ENCODE measurements at places on chromosomes 5 and 9.

DNA sequence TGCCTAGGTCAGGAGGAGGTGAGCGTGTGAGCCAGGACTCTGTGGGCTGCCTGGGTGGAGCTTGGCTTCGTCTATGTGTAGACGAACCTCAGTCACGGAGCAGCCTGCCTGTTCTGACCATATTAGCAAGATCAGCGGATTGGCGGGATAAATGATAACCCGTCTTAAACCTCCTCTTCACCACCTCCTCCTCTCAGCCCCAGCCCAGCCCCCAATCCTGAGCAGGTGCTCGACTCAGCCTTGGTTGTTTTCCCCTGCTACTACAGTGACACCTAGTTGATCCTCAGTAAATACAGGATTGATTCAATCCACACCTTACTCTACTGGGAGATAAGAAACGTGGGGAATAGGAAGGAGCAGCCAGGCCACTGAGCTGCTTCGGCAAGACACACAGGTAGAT lies 286.1 kb downstream of the IRX2 start:
- no peak for DNase-seq

DNA sequence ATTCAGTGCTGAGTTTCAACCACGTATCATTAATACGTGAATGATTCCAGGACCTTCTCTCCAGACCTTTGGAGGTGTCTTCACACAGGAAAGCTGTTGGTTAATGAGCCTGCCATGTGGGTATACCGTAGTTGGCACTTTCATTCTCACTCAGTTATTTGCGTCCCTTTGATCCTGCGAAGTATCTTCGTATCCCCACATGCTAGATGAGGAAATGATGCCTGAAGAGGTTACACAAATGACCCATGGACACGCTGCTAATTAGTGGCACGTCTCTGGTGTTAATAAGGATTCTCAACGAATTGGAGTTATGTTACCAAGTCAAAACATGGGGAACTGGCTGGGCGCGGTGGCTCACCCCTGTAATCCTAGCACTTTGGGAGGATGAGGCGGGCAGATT lies 65.7 kb upstream of the GNE start:
- DNase-seq, result no peak

- DNase-seq, result no peak
Measured at GRCh38 chr5:148002451-148002850, 61.3 kb upstream of the SPINK5 start.

DNA sequence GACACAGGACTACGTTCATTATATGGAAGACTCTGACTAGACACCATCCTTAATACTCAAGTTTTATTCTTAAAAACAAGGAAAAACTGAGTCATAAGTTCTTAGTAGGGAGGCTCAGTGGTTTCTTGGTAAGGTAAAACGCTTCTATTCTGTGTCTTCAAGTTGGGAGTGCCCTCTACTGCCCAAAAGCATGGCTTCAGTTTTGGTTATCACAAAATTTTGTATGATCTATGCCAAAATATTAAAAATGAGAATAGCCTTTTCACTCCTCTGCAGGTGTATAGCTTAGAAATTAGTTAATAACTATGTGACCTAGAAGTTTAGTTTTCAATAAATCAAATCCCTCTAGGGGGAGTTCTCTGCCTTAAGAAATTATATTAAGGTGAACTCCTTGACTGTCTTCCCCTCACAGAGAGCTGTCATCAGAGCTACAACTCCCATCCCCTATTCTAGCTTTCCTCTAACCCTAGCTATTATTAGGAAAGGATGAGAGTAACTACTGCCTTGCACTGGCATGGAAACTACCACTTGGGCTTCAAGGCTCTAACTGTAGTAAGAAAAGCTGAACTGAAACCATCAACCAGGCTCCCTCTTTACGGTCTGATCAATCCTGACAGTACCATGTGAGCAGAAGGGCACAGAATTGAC lies 189.7 kb downstream of the GNAQ start:
- no peak for DNase-seq

- no peak for DNase-seq
Measured at GRCh38 chr9:120904061-120904977, 22.3 kb downstream of the TRAF1 start.

- no peak for DNase-seq
Measured at GRCh38 chr5:56100439-56101176, 105.8 kb upstream of the IL6ST start.

DNA sequence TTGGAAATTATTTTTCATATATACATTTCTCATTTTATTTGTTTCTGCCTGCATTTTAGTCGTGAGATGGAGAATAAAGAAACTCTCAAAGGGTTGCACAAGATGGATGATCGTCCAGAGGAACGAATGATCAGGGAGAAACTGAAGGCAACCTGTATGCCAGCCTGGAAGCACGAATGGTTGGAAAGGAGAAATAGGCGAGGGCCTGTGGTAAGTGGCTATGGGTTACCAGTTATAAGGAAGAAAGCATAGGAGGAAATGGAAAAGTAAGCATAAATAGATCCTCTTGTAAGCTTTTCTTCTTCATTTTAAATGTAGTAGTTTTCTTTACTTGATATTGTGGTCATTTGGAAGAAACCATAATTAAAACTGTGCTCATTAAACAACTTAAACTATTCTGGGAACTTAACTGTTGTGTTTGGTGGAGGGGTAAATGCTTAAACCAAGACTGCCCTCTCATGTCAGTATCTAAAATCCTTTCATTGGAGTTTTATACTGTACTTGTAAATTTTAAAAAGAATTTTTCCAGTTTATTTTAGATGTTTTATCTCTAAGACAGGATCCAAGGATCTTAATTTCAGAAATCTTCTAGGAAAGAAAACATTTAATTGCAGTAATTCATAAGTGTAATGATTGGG lies 41.3 kb downstream of the MAP3K1 start:
- DNase-seq, result no peak

GRCh38 chr5:126503602-126504104 lies 80.4 kb downstream of the GRAMD2B start:
- DNase-seq, result peak; percentile 74

GRCh38 chr9:1207686-1208085 lies 157.5 kb downstream of the DMRT2 start:
- DNase-seq, result peak; percentile 1

DNA sequence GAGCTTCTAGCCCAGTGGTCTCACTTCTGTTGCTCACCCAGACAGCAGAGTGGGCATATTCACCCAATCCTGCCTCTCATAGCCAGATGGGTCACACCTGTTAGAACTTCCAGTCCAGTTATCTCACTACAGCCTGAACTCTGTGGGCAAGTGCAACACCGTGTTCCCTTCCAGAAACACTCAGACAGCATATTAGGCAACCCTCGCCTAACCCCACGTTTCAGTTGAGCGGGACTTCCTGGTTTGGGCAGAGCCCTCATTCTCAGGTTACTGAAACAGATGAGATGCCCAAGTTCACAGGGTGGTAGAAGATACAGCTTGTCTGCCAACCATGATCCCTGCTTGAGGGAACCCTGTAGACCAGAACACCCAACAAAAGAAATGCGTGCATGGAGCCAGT lies 538.2 kb downstream of the CYLC2 start:
- DNase-seq, result no peak

- DNase-seq, result no peak
Measured at GRCh38 chr9:103985077-103985476, 109.0 kb upstream of the SMC2 start.

DNA sequence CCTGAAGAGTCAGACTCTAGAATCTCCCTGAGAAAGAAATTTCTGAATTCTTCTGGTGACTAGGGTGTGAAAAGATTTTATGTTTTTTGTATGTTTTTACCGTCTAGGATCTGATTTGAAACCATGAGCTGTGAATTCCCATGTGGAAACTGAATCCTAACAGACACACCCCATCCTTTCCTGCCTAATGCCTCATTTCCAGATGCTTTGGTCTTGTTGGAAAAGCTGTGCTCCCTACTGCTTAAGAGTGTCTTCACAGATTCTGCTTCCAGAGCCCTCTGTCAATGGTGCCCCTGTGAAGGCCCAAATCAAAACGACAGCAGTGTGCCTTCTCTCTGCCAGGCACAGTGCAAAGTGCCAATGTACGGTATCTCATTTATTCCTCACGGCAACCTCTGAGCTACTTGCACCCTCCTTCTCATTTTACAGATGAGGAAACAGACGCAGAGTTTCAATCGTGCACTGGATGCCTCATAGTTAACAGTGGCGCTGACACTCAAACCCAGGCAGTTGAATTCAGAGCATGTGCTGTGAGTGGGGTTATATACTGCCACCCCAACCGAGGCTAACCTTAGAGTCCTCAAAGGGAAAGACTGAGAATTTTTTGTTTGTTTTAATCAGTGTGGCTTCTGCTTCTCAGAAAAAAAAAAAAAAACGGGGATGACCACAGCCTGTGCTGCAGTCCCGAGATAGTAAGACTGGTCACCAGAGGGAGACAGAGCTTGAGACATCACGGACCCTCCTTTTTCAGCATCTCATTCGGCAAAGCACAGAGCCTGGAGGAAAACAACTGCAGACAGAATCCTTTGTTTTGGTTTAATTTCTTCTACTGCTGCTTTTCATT lies 188.4 kb downstream of the SNCAIP start:
- peak; percentile 60 for DNase-seq

- DNase-seq, result peak; percentile 50
Measured at GRCh38 chr5:154603953-154604679, 126.1 kb upstream of the HAND1 start.

- no peak for DNase-seq
Measured at GRCh38 chr5:175347027-175347426, 97.0 kb downstream of the DRD1 start.

DNA sequence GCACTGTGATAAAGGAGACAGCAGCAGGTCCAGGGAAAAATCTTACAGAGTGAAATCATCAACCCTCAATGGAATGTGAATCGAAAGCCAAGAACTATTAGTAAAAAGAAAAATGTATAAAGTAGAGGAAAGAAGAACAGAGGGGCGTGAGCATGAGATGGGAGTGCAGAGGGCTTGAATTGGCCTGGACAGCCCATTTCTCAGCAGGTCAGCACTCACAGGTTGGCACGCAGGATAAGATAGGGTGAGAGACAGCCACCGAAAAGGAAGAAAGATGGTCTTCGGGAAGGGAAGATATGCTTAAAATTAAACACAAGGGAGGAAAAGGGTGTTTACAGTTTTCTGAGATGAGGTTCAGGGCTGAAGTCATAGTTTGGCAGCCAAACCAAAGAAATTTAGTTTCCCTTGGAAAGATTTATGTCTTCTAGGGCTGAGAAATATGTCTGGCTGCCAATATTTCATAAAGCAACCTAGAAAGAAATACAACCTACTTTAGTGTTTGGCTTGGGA lies 524.7 kb downstream of the SPATA31D1 start:
- no peak for DNase-seq

- peak; percentile 29 for DNase-seq
Measured at GRCh38 chr5:73093943-73094342, 26.4 kb upstream of the TMEM171 start.

DNA sequence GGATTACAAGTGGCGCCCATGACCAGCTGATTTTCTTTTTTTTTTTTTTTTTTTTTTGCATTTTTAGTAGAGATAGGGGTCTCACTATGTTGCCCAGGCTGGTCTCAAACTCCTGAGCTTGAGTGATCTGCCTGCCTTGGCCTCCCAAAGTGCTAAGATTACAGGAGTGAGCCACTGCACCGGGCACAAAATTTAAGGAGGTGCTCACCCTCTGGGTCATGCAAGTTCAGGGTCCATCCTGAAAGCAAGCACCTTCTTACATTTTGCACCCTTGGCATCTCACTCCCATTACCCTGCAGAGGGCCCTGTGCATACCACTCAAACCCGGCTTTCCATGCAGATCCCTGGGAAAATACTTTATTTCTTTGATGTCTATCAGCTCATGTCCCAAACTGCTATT lies 95.6 kb upstream of the ADRA1B start:
- no peak for DNase-seq

DNA sequence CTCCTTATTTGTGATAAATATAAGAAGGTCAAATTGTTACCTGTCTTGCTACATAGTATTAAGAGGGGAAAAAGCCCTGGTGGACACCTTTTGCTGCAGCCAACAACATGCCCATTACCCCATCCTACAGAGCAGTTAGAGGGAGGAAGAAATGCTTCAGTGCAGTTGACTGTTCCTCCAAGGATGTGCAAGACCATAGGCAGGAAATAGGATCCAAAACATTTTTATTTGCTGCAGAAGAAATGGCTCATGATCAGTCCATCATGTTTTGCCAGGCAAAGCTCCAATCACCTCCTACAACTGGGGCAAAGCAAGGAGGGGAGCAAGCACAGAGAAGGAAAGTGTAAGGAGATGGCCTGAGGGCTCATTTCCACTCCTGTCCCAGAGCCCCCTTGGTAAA lies 399.1 kb upstream of the PIK3R1 start:
- DNase-seq, result no peak

- DNase-seq, result no peak
Measured at GRCh38 chr5:9523090-9523823, 22.6 kb downstream of the SEMA5A start.

GRCh38 chr5:171865471-171865870 lies 79.9 kb downstream of the SMIM23 start:
- DNase-seq, result no peak

GRCh38 chr9:89080193-89080592 lies 88.9 kb downstream of the S1PR3 start:
- peak; percentile 27 for DNase-seq

- no peak for DNase-seq
Measured at GRCh38 chr5:91171322-91171721, 211.8 kb downstream of the ARRDC3 start.

GRCh38 chr5:29550523-29550922 lies 1643.0 kb upstream of the CDH6 start:
- DNase-seq, result no peak

- no peak for DNase-seq
Measured at GRCh38 chr9:504921-505740, 290.5 kb downstream of the DOCK8 start.

DNA sequence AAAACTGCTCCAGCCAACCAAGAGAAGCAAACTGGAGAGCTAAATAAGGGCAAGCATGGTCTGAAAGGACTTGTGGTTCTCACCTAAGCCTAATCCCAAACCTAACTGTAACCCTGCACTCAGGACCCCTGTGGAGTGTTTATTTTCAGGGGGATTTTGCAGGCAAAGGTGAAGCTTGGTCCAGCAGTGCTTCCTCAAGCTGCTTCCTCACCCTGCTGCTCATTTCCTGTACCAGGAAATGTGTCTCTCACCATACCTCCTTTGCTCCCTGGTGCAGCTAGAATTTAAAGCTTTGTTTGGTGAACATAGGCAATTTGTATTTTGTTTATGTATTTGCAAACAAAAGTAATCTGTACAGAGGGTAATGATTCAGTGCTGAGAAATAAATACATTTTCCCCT lies 50.2 kb downstream of the CARTPT start:
- DNase-seq, result no peak

- peak; percentile 62 for DNase-seq
Measured at GRCh38 chr9:111533099-111533790, 8.3 kb downstream of the ZNF483 start.

GRCh38 chr9:37801959-37802711 lies 1.5 kb downstream of the DCAF10 start:
- no peak for DNase-seq

DNA sequence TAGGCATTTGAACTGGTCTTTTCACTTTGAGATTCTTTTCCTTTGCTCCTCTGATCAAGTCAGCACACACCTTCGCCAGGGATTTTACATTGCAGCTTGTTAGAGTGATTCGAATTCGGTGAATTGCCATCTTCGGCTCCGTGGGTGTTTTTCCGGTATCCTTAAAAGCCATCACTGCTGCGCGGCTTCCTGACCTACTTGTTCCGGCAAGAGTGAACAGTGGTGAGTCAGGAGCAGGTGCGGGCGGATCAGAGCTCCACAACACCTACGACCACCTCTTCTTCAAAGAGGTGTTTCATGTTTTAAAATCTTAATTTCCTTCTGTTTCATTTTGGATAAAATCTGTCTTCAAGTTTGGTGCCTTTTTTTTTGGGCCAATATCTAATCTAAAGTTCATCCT lies 134.6 kb downstream of the TMC1 start:
- no peak for DNase-seq

Data from amniotic epithelial cell (primary cell).